Ovary (tissue), 10 donors: ENCODE measurements at places on chromosomes 7 and 10. TPM values are rescaled to one million over a fixed set of nuclear protein-coding genes. Genes with fewer than 3 reads are reported as not detected.
A peak's percentile ranks its signal among the peaks of the same experiment; 100 is the strongest.

DNA sequence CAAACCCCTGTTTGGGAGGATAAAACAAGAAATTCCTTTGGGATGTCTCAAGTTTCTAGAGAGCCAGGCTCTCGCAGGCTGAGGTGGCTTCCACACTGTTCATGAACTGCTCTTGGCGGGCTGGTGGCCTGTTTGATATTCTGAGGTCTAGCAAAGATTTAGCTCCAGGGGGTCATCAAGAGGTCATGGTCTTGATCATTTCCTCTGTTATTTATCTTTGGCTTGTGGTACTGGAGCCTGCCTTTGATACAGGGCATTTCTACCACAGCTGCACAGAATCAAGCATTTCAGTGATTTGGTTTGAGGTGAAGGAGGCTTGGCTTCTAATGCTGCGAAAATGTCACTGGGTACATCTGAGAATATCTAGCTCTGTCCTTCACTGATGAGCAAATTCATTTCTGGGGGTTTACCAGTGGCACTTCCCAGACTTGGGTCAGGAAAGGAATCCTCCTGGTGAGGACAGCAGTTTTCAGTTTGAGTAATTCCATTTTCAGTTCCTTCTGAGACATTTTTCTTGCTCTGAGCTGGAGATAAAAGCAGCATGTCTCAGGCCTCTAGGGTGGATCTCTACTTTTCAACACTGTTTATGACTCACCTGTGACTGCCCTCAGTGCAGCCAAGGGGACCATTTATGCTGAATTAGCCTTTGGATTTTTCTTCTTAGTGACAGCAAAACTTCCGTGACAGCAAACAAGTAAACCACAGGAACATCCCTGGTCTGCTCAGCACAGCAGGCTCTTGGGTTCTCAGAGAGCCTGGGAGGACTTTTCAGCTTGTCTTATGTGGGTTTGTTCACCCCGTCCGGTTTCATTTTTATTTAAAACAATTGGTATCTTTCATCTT lies 312.0 kb downstream of the RNLS start:
- no peak for DNase-seq

DNA sequence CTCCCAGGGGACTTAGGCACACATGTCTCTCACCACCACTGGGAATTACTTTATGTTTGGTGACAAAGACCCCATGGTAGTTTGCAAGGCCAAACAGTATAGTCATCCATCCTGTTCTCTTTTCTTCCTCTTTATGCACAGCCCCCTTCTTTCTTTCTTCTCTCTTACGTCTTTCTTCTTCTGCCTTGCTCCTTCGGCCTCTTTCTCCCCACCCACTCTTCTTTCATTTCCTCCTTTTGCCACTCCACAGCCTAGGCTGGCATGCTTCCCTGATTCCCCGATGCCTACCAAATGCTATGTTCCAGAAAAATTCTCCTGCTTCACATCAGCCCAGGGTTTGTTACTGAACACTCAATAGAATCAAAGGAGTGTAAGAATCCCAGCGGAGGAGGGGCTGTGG lies 62.4 kb upstream of the MKLN1 start:
- DNase-seq: no peak

- no peak for DNase-seq
These were observed 56.1 kb downstream of the TWIST1 start for GRCh38 chr7:19061331-19061730.

Gene PDSS1
- 7.1 TPM for total RNA-seq

DNA sequence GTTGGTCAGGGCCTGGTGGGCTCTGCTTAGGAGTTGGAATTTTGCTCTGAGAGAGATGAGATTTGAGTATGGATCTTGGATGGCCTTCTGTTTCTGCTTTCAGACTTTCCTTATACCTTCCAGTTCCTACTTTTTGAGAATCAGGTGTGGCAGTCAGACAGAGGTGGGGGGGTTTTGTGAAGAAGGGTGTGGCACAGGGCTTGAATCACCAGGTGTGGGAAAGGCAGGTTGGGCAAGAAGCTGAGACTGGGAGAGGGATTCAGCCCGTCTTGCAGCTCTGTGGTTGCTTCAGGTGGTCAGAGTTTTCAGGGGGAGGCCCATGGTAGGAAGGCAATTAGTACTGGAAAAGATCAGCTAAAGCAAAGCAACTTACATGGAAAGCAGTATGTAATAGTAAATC lies 340.2 kb downstream of the LRMDA start:
- no peak for DNase-seq

Gene SHTN1
- 15.6 TPM for total RNA-seq

Gene MEOX2
- 1.6 TPM for total RNA-seq

DNA sequence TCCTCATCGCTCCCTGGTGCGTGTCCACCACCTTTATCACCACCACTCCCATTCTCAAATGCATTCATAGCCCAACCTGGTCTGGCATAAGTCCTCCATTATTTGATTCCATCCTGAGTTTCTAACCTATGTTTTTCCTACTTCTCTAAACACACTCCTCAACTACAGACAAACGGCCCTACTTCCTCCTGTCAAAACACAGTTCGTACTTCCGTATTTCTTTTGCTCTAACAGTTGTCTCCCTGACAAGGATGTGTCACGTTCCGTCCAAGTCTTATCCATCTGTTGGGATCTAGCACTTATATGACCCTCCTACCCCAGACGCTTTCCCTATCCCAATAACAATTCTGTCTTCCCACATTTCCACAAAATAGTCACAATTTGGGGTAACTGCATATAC lies 46.8 kb downstream of the DOCK4 start:
- no peak for DNase-seq

Gene CH25H
- 2.4 TPM for total RNA-seq

Gene CRYGN
- 2.3 TPM for total RNA-seq

DNA sequence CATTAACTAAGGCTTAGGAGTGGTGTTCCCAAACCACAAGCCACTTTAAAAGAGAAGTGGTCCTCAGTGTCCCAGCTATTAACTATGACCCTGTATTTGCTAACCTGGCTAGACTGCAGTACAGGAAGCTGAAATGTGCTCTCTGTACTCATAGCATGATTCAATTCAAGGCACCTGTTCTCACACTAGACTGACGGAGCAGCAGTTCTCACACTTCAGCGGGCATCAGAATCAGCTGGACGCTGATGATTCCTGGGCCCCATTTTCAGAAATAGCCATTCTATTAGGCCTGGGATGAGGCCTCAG lies 24.5 kb upstream of the MSRB2 start:
- DNase-seq: no peak

DNA sequence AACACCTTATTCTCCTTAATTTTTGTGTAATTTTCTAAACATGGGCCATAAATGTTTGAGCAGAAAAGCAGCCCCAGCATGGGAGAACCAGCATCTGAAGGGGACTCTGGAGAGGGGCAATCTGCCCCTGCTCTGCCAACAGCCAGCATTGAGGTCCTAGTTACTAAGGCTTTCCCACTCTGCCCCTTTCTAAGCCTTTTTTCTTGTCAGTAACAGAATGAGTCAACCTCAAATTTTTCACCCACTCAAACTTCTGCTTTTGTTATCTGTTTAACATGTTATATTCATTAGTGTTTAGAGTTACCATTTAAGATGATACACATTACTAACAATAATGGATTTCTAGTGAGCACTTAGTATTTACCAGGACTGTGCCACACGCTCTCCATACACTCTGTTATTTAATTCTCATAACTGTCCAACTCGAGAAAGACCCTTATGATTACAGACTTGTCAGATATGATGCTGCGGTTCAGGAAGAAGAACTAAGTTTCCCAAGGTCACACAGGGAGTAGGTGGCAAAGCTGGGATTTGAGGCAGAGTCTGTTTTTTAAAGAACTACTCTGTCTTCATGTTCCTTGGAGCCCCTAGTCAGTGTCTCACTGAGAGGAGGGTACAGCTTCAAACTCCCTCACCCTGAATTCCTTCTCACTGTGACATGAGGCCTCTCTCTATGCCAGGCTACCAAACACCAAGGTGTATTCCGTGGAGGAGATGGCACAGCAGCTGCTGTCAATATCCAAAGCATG lies 19.9 kb upstream of the GPAM start:
- DNase-seq: no peak

- no peak for DNase-seq
These were observed 8.9 kb downstream of the DHTKD1 start for GRCh38 chr10:12077580-12078180.

Gene HECW1
- 4.0 TPM for total RNA-seq

Gene CARD11
- 0.89 TPM for total RNA-seq

DNA sequence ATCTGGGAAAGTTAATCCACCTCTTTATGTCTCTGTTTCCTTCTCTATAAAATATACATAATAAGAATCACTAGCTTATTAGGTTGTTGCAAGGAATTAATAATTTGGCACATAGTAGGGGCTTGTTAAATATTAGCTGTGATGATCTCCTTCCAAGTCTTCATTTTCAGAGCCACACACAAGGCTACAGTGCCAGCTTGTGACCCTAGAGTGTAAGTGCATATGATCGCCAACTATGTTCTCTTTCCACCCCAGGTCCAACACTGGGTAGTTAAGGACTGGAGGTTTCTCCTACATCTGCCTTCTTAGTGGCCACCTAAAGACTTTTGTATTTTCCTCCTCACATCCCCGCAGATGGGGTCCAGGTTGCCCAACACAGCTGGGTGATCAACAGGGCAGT lies 17.9 kb upstream of the ACSM6 start:
- DNase-seq: no peak

- DNase-seq: no peak
These were observed 40.8 kb upstream of the SEC61G start for GRCh38 chr7:54799792-54800191.

- no peak for DNase-seq
These were observed 226.1 kb downstream of the GLRX3 start for GRCh38 chr10:130362308-130362761.

DNA sequence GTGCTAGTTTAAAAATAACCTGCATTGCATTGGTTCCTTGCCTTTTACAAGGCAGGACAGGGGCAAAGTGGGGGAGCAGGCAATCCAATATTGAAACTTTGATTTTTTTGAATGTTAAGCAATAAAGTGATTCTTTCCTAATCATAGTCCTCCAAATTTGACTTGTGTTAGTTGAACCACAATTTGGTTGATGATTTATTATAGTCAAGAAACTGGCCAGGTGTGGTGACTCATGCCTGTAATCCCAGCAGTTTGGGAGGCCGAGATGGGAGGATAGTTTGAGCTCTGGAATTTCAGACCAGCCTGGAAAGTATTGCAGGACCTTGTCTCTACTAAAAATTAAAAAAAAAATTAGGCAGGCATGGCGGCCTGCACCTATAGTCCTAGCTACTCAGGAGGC lies 27.9 kb upstream of the ABLIM1 start:
- DNase-seq: no peak

DNA sequence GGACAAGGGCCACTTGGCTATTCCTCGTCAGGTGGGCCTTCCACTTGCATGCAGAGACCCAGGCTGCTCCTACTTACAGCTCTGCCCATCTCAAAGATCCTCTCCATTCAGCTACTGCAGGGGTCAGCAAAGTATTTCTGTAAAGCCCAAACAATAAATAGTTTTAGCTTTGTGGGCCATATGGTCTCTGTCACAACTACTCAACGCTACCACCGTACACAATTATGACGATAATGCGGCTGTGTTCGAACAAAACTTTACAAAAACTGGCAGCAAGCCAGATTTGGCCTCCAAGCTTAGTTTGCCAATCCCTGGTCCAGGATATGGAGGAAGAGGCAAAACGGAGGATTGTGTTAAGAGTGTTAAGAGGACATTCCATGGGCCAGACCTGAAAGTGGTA lies 12.8 kb downstream of the RAB11FIP2 start:
- no peak for DNase-seq

Gene COL28A1
- total RNA-seq: 1.9 TPM

Gene PPP1R3A
- 0.05 TPM for total RNA-seq

Gene WASL
- total RNA-seq: 71.5 TPM

Gene TMEM229A
- total RNA-seq: 0.92 TPM

DNA sequence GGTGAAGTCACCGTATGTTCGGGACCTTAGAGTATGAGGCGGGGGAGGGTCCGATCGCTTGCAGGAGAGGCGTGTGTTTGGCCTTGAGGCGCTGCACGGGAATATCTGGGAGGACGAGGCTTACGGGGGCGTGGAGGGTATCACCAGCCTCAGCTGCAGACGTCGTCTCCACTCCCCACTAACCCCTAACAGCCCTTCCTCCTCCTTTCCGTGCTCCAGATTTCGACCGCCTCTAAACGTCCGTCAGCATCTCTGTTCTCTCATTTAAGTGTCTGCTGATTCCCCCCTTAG lies 23.5 kb upstream of the ZNF12 start:
- no peak for DNase-seq

DNA sequence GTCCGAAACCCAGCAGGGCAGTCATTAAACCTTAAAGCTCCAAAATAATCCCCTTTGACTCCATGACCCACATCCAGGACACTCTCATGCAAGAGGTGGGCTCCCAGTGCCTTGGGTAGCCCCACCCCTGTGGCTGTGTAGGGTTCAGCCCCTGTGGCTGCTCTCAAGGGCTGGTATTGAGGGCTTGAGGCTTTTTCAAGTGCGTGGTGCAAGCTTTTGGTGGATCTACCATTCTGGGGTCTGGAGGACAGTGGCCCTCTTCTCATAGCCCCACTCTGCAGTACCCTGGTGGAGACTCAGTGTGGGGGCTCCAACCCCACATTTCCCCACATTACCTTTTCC lies 50.5 kb downstream of the RSBN1L start:
- DNase-seq: no peak

DNA sequence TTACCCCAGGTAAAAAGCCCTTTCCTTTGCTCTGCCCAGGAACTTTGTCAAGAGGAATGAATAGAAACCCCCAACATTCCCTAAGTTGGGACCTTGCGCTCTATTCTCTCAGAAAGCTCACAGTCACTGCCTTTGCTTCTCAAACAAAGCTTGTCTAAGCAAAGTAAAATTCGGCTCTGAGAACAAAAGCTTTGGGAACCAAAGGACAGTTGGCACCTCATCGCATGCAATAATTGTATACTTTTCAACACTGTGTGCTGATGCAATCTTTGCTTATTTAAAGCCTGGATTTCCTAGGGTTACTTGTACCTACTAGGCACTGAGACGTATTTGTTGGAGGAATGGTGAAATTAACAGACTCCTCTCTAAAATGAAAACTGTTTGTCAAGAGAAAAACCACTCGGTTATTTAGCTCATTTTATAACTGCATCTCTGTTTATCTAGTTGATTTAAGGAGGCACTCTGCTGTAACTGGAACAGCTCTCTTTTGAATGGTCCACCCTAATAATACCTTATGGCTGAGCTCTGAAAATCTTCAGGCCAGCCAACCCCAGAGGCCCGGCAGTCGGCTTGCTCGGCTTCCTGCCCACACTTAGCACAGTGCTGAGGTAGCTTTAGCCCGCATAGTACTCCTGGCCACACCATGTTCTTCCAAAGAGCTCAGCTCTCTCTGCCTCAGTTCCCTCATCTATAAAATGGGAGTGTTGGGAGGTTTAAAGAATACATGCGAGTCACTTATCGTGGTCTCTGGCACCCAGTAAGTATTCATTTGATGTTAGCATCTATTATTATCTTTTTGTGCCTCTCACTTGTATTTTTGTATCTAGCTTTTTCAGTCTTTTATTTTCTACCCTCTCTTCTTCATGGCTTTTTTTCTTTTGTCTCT lies 80.2 kb upstream of the PRR15 start:
- DNase-seq: peak; percentile 45

DNA sequence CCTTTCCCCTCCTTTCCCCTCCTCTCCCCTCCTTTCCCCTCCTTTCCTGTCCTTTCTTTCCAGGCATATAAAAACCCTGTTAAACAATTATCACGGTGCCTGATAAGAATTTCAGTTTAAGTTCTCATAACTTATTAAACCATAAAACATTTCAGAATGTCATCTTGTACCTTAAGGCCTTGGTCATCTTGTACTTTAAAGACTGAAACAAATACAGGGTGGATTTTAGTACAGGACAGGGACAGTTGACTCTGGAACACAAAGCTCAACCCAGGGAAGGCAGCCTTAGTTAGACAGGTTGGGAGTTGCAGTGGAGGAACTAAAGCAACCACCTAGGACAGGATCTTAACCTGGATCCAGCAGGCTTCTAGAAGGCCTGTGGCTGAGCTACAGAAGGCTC lies 1.2 kb downstream of the AGR3 start:
- DNase-seq: no peak
